CD4-positive, alpha-beta T cell treated with Interferon alpha-2 for 1 hour (primary cell): ENCODE measurements at places on chromosomes 1 and 21.

DNA sequence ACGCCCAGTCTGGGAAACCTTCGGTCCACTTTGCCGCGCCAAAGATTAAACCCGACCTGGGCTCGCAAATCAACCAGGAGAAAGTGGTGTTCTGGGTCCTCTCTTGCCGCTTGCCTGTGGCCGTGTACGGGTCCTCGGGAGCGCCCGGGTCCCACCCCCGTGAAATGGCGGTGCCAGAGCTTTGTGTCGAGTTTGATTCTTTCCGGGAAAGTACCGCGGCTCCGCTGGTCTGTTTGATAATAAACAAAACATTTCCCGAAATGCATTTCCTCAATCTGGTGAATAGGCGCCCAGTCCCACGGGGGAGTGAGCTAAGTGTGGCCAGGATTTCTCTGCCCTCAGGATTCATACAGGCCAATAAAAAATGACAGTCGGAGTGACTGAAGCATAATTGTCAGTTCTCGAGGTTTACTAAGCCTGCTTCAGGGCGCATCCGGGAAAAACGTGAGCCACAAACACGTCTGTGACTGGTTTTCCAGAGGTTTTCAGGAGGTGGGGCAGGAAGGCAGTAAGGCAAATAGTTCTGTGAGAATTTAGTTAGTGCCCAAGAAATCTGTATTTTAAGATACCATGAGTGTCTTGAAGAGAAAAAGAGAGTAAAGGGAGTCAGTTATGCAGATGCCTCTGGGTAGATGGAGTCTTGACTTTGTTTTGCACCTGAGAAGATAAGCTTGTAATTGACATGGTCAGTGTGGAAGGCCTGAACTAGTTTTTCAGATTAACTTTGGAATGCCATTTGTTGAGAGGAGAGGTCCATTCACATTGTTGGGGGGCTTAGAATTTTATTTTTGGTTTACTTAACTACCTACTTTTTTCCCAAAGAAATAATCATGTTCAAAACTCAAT lies 675 bp downstream of the IFNAR1 start:
- DNase-seq: peak; percentile 86

DNA sequence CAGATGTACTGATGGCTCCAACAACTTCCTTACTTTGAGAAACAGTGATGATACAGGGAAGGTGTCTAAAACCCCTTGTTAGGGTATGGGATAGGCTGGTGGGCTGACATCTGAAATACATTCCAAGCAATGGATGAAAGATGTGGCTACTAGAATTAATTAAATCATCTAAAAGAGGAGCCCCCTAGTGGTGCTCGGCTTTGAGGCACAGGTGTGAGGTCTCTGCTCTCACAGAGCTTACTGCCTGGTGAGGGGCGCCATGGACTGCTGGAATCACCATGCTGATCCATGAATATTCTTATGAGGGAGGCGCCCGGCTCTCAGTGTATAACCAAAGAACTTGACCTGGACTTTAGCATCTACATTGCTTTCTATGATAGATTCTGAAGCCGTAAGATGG lies 48.5 kb downstream of the GNG4 start:
- DNase-seq: no peak

DNA sequence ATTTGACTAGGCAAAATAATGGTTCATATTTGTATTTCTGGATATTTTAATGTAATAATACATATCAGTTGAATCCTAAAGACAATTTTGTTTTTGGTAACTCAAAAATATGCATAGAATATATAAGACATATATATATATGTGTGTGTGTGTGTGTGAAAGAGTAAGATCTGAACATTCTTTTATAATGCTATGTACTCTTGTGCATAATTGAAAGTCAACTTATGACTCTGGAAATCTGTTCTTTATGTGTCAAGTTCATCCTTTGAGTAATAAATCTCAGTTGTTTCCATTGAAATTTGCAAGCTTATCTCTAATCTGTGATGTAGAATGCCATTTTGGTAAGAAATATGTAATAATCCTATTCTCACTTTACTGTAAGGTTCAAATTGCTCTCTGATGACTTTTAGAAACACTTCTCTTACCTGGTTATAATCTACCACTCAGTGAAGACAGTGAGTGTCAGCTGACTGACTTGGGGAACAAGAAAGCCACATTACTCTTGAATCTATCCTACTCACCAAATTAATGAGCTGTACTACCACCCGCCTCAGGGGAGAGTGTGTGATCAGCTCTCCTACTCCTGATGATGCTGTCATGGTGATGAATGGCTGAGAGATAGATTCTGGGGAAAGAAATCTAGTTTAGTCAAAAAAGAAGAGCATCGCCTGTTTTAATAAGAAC lies 15.0 kb upstream of the NEK7 start:
- no peak for DNase-seq

- DNase-seq: no peak
These were observed 467.8 kb downstream of the CAMTA1 start for GRCh38 chr1:7253118-7253480.

- no peak for DNase-seq
These were observed 717.5 kb downstream of the RWDD3 start for GRCh38 chr1:95951371-95952102.

DNA sequence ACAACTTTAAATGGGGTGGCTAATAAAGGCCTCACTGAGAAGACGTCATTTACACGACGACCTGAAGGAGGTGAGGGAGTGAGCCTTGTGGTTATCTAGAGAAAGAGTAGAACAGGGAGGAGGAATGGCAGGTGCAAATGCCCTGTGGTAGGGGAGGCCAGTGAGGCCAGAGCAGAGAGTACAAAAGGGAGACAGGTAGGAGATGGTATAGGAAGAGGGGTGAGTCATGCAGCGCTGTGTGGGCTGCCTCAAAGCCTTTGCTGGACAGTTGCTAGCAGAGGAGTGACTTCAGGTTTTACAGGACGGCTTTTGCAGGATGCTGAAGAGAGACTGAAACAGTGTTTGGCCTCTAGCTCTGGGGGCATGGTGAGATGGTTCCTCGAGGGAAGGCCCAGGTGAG lies 116.0 kb downstream of the IER5 start:
- DNase-seq: no peak

DNA sequence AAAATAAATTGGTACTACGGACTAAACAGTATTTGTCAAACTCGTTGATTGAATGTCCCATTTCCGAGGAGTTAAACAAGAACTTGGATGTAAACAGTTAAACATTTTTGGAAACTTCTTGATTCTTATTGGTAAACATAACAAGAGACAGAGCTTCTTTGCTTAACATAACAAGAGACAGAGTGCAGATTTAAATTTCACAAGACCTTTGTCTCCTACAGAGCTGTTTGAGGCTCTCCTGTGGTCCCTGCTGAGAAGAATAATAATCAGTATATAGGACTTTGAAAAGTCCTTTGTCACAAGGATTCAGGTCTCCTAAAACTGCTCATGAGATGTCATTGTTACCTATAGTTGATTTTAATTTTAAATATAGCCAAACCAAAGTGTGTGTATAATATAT lies 170.6 kb upstream of the C21orf91 start:
- no peak for DNase-seq

- DNase-seq: no peak
These were observed 85.3 kb downstream of the LEPR start for GRCh38 chr1:65505547-65506300.

GRCh38 chr1:102970496-102971078 lies 137.7 kb downstream of the COL11A1 start:
- peak; percentile 24 for DNase-seq

DNA sequence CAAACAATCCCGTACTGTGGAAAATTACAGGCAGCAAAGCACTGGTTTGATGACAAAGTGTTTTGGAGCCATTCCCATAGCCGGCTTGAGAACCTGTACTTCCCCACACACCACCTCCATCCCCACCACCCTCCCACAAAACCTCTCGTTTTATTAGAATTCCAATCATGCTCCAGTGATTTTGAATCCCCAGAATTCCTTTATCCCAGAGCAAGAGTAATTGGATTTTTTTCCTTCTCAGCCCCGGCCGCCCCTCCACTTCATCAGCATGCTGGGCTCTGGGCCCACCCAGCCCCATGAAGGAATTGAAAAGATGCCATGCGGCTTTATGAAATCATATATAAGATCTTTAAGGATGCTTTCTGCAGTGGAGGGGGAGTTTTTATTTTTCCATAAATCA lies 136.6 kb downstream of the OMA1 start:
- no peak for DNase-seq

GRCh38 chr1:119316870-119317416 lies 51.6 kb upstream of the HAO2 start:
- no peak for DNase-seq

DNA sequence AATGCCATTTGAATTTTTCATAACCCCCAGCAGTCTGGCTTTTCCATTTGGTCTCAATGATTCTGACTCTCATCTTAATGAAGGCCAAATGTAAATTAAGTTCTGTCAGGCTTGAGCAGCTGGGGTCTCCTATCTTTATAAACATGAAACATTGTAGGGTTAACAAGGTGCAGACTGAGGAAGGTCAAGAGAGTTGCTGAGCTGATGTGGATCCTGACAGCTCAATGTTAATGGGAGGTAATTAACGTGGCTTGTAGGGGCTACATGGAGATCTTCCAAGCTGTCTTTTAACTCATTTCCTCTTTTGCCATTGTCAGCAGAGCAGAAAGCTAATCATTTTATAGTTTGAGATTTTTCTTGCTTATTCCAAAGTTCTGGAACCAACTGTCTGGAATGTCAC lies 55.2 kb downstream of the FGGY start:
- no peak for DNase-seq

DNA sequence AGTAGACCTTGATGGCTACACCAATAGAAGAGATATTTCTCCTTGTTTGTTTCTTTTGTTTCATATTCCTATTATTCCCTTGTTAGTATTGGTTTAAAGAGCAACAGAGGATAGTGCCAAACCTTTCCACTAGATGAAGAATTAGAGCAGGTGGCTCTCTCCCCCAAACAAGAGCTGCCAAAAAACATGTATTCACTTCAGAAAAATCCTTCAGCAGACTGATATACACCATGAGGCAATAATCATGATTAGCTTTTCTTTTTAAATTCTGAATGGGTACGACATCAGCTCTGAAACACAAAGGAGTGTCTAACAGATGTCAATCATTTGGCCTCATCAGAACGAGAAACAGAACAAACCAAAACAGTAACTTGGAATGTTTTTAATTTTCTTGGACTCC lies 67.3 kb upstream of the MAP10 start:
- DNase-seq: no peak

GRCh38 chr1:81708250-81708649 lies 92.5 kb upstream of the ADGRL2 start:
- no peak for DNase-seq

DNA sequence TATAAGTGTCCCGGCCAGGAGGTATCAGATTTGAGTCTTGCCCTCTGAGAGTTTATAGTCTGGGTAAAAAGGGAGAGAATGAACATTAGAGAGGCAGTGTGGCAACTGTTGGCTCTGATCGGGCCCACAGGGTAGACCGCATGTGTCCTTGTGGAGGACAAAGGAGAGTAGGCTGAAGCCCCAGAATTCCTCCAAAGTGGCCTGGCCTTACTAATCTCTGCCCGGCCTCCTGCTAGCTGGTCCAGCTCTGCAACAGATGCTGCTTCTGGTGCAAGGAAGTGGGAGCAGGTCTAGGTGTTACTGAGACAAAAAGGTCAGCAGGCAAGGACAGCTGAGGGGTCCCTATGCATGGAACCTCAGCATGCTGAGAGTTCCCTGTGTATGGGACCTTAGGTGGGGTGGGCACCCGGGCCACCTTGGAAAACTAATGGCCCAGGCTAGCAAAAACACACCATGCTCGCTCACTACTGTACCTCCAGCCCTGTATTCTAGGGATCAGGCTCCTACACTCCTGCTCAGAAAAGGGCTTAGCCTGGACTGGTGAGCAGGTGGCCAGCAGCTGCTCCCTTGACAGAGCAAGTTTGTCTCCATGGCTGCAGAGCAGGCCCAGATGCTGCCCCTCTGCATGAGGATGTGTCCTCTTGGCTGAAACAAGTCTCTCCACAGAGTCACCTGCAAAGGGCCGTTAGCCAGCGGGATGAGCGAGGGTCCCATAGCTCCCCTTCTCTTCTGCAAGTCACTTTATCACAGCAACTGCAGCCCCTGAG lies 30.3 kb upstream of the RGS16 start:
- DNase-seq: no peak

DNA sequence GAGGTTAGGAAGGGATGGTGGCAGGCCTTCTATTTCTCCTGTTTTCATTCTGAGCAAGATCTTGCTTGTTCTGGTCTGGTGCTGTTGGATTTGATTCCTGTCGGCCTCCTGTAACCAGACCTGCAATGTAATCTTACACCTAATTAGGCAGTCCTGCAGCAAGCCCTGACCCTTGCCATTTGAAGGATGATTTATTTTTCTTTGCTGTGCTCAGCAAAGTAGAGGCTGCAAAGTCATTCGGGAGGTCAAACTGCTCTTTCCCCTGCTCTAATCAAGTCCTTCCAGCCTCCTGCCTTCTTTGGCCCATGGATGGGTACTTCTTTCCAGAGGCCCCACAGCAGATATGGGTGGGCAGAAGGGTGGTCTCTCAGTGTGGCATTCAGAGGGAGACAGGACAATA lies 417.7 kb upstream of the USP24 start:
- no peak for DNase-seq

DNA sequence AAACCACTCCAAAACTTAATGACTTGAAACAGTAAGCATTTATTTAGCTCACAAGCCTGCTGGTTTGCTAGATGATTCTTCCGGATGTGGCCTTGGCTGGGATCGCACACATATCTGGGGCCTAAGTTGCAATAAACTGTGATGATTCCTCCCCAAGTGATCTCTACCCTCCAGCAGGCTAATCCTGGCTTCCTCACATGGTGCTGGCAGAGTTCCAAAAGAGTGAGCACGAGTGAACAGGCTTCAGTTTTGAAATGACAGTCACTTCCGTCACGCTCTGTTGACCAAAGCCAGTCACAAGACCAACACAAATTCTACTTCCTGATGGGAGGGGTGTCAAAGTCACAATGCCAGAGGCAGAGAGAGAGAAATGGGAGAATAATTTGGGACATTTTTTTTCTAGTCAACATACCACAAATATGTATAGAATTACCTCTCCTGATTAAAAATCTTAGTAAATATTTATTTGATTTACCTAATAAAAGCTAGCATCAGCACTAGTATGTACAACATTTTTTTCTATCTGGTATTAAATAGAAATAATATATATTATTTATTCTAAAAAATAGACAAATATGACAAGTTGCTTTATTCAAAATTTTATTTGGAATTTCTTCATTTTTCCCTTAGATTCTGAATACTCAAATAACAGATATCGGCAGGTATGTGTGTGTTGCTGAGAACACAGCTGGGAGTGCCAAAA lies 292.7 kb downstream of the TPR start:
- DNase-seq: peak; percentile 23

- no peak for DNase-seq
These were observed 374.0 kb downstream of the NTNG1 start for GRCh38 chr1:107514841-107515240.

- no peak for DNase-seq
These were observed 29.9 kb downstream of the KRTAP19-8 start for GRCh38 chr21:31008355-31008754.
